ENCODE measurements at places on chromosomes 7 and 10.

DNA sequence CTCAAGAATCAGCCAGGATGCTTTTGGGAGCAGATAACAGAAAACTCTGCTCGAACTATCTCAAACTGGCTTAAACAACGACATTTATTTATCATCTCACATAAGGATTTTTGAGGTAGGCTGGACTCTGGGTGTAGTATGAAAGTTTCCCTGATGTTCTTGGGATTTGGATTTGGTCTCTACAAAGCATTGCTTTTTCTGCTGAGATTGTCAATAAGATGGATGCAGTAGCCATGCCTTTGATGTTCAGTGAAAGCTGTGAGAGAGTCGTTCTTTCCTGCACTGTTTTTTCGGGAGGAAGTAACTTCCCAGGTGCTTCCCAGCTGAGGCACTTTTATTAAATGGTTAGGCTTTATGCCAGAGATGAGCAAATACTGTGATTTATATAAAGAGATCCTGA lies 181.1 kb downstream of the PRKG1 start:
- DNase-seq = no peak

DNA sequence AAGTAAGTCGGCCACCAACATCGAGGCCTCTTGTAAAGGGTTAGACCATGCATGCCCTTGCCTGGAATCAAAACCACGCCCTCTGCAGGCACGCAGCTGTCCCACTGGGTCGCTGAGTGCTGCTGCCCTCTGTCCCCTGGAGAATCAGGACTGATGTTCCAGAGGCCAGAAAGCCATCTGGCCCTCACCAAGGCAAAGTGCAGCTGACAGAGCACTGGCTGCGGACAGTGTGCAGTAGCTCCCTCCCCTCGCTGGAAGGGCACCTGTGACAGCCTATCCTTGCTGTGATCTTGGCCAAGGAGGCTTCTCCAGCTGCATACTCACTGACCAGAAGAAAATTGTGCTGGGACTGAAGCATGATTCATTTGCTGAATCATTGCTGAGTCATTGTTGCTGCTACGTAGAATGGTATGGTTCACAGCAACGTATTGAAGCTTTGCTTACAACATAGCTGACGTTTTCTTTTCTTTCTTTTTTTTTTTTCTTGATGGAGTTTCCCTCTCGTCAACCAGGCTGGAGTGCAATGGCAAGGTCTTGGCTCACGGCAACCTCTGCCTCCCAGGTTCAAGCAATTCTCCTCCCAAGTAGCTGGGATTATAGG lies 30.4 kb downstream of the DDC start:
- peak; percentile 81 for DNase-seq

DNA sequence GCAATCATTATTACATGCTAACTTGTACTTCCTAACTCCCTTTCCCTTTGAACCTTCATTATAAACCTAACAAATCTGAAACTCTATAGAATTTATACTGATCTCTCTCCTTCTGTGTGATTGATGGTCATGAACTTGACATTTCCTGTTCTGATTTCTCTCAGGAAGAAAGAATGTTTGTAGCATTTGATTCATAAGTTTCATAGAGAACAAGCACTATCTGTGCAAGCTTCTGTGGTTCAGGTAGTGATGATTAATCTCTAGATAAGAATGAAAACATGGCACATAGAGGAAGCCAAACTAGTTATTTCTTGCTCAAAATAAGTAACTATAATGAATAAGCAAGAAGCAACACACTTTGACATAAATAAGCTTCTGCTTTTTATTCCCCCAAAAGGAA lies 34.2 kb downstream of the TFPI2 start:
- DNase-seq = no peak

- DNase-seq = no peak
Measured at GRCh38 chr7:91374321-91374989, 110.2 kb downstream of the FZD1 start.

DNA sequence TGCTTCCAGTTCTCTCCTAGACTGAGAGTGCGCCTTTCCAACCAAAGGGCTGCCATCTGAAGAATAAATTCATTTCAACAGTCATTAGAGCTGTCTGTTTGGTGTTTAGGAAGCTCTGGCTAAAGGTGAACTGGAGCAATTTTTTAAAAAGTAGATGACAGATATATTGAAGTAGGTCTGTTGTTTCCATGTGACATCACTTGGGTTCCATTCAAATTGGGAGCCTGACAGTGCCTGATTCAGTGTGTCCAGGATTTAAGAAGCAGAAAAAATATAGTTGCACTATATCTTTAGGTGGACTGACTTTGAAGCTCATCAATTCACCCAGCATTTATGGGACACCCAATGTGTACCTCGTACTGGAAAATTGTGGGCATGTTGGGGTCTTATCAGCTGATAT lies 367.7 kb downstream of the BBS9 start:
- no peak for DNase-seq

GRCh38 chr10:16116404-16117304 lies 256.3 kb upstream of the MINDY3 start:
- no peak for DNase-seq

DNA sequence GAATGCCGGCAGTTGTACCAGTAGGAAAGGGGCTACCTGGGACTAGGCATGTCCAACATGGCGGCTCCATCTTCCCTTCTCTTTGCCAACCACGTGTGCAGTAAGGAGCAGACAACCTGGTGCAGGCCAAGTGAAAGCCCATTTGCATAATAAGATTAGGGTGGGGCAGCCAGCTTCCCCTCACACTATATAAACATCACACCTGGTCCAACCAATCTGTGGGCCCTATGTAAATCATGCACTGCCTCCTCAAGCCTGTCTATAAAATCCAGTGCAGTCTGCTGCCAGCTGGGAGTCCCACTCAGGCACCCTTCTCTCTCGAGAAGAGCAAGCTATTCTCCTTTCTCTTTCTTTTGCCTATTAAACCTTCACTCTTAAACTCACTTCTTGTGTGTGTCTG lies 429.3 kb downstream of the CALN1 start:
- DNase-seq = no peak

- no peak for DNase-seq
Measured at GRCh38 chr7:112891698-112892097, 101.5 kb upstream of the TMEM168 start.

DNA sequence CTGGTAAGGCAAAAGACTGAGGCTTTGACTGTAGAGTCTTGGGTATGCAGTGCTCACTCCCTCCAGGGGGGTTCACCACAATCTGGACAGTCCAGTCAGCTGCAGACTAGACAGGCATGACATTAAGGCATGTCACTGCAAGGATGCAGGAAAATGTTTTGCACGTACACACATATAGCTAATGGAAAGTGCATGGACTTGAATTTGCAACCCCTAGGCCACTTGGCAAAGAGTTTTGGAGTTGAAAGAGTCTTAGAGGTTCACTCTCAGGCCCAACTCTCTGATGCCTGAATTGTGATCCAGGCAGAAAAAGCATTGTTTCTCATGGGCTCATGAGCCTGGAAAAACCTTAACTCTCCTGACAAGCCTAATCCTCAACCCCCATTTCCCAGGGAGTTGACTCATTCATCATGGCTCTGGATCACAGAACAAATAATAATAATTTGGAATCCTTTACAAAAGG lies 51.9 kb downstream of the LAMB4 start:
- no peak for DNase-seq

DNA sequence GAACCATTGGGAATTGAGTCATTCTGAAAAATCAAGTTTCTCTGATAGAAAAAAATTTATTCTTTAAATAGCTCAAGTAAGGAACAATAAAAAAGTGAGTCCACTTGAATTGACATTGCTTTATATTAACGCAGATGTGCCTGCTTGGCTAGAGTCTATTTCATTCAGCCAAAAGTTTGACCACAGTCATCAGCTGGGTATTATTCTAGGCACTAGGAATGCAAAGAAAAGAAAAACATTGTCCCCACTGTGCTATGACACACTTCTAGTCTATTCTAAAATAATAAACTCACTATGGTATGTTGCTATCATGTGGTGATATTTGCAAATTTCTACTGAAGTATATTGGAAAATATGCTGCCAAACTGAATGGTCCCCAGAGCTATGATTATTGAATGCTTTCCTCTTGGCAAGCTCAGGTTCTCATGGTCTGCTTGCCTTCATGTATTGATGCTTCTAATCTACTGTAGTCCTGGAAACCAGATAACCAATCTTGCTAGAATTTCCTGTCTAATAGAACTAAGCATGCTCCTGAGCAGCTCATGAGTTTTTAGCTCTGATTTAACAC lies 8.3 kb downstream of the SFRP4 start:
- DNase-seq = peak; percentile 60

DNA sequence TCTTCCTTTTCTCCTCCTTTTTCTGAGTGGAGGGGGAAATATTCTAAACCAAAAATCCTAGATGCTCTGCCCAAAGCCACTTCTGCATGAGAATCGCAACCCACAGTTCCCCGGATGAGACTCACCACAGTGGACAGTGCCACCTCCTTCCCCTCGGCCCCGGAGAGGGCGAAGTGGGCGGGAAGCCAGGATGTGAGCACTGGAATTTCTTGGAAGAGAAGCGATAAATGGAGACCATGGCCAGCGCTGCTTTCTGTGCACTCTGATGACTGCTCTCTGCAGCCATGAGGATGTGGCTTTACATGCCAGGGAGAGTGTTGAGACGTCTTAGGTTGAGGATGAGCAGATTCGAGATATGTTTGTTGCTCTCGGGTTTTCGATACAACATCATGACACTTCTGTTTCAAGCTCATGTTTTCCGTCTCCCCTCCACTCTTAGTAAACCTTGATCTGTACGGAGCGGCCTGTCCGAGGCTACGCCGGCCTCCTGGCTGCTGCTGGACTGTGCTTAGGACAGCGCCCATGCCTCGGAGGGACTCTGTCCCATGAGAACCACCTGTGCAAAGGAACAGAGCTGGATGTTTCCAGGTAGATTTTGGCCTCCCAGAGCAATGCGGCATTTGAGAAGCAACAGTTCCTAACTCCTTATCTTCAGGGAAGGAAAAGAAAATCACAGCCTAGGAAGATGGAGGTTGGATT lies 414.6 kb upstream of the FOXK1 start:
- no peak for DNase-seq

DNA sequence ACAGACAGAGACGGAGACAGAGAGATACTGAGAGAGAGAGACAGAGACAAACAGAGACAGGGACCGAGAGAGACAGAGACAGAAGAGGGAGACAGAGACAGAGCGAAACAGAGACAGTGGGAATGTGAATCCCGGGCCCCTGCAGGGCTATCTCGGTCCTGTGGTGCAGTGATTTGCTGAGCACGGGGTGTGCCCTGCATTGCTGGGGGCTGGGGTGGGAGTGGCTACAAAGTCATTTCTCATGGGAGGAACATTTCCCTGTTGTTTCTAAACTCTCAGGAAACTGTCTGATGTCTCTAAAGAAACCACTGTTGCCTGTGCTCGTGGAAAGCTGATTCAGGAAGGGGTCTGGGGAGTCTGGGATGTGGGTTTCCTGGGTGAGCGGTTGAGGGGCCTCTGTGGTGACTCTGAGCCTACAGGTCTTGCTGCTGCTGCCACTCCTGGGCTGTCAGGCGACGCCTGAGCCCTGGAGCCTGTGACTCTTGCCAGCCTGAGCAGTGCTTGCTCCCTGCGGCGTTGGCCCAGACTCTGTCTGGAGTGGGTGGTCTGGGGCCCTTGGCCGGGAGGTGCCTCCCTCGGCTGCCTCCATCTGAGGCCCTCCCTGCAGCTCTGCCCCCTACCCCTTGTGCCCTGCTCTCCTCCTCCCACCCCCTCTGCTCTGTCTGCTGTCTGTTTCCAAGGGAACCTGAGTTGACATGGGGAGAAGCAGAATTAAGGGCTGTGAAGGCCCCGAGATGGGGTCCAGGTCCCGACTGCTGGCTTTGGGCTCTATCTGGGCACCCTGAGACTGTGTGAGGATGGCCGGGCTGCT lies 292.0 kb downstream of the WDR37 start:
- DNase-seq = no peak

DNA sequence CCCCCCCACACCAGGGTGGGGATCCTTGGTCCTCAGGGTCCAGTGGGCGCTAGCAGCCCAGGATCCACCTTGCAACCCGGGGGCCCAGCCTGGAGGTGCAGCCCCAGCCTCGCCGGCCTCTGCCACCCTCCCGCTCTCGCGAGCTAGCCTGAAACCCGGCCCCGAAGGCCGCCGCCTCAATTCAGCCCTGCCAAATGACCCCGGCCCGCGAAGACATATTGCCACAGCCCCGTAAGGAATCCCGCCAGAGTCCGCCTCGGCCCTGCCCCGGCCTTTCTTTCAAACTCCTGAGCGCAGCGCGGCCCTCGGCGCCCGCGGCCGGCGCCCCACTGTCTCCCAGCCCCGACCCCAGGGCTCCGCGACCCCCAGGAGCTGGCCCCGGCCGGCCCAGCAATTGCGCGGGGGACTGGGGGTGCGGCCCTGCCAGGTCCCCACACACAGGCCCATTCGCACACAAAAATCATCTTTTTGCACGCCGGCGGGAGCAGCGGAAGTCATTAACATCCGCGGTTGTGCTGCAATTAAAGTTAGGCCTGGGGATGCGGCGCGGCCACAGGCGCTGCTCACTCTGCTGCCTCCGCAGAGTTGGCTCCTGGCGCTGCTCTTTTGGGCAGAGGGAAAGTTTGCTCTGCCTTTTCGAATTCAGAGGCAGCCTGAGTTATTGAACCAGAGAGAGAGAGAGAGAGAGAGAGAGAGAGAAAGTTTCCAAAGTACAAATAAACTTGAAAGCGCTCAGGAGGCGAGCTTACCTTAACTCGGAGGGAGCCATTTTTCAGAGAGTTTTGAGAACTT lies 4.0 kb downstream of the HOXA5 start:
- no peak for DNase-seq

DNA sequence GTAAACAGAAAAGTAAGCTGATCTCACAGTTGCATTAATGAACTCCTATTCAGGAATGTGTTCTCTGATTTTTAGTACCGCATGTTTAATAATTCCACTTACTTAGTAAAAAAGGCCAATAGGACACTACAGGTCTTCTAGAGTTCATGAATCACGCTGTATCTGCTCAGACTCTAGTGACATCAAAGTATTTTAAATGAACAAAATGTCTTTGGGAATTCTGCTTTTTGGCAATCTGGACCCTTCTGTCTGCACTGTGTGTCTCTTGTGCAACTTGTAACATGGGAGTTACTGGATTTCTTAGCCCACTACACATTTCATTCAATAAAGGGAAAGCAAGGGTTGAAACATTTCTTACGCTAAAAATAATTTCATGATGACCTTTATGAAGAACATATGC lies 50.2 kb downstream of the RABGEF1 start:
- DNase-seq = no peak

GRCh38 chr10:37857287-37858211 lies at the start of gene ZNF248:
TSS of gene ZNF248 (minus strand) at chr10:37857610. CDS start at chr10:37856310, 1,300 bp downstream.
- DNase-seq = peak; percentile 91

Data from fibroblast of skin of left biceps (primary cell).